ENCODE measurements at places on chromosomes 4 and X.

DNA sequence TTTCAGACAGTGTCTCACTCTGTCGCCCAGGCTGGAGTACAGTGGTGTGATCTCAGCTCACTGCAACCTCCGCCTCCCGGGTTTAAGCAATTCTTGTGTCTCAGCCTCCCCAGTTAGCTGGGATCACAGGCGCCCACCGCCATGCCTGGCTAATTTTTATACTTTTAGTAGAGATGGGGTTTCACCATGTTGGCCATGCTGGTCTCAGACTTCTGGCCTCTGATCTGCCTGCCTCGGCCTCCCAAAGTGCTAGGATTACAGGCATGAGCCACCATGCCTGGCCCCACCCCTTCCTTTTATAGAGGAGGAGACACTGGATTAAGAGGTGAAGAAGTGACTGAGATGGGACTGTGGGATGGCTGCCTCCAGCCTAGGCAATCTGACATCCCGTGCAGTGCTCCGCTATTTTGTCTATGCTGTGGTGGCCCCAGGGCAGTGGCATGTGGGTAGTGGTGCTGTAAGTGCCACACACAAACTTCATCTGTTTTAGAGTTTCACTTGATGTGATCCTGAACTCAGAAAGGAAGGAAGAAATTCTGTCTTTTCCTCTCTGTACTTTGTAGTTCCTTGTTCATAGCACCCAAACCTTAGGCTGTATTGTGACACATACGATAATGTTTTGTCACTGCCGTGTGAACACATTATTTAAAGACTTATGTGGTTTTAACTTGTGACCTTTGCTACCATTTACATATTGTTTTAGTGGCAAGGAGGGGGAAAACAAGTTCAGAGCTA is 48.9 kb downstream of the FNIP2 start:
- no peak for DNase-seq

DNA sequence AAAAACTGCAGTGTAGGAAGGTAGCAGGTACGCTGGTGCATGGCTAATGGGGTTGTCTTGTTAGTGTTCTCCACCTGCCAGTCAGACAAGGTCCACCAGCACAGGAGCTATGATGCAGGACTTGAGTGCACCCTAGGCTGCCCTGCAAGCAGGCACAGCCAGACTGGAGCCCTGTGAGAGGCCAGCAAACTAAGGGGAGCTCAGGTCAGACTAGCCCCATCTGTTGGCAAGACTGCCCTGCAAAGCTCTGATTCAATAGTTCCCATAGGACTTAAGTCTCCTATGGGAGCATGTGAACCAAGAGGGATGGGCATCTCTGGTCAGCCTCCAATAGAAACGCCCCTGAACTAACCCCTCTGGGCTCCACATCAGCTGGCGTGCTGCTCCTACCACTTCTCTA is 1307.3 kb downstream of the C4orf33 start:
- DNase-seq = no peak

GRCh38 chrX:76428243-76429130 is 977 bp downstream of the MAGEE1 start:
- DNase-seq = no peak

- no peak for DNase-seq
These were observed 2.8 kb upstream of the PRDX4 start for GRCh38 chrX:23664496-23664895.

DNA sequence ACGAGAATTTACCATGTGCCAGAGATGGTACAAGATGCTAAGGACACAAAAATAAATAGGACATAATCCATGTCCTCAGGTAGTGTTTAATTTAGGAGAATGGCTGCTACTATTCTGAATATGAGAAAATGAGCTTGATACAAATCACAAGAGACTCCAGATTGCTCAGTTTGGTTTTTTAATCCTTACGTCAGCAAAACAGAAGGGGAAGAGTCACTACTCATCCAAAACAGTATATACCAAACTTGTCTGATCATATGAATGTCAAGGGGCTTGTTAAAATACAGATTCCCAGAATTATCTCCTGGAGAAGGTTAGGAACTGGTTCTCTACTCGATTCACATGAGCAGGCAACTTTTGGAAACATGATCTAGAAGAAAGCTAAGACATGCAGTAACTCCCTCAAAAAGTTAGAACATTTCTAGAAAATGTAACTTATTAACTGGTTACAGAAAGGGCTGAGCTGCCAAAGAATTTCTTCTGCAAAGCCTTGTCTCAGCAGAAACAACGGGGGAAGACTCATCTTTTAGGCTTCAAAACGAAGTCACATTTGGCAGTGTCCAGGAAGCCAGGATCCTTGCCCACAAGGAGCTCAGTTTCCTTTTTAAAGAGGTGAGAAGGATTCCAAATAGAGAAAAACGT is 3.4 kb downstream of the AIFM1 start:
- DNase-seq = no peak

DNA sequence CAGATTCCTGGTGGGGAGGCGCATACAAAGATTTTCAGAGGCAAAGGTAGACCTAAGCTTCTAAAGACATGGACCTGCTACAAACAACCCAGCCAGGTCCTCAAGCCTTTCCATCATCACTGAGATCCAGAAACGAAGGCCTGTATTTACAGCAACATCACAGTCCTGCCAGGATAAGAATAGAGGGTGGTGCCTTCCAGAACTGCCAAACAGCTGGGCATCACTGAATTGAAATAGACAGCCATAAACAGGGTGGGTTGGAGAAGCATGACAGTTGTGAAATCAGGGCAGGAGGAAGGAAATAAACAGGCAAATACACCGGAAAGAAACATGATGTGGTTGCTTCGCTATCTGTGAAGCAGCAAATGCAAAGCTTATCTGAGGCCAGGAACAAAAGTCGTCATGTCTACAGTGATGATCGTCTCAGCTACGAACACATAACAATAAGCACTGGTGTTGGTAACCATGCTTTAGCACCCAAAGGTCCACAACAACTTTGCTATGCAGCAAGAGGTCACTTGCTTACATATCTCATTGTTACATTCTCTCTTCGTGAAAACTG is 6.7 kb upstream of the TMEM154 start:
- DNase-seq = no peak

DNA sequence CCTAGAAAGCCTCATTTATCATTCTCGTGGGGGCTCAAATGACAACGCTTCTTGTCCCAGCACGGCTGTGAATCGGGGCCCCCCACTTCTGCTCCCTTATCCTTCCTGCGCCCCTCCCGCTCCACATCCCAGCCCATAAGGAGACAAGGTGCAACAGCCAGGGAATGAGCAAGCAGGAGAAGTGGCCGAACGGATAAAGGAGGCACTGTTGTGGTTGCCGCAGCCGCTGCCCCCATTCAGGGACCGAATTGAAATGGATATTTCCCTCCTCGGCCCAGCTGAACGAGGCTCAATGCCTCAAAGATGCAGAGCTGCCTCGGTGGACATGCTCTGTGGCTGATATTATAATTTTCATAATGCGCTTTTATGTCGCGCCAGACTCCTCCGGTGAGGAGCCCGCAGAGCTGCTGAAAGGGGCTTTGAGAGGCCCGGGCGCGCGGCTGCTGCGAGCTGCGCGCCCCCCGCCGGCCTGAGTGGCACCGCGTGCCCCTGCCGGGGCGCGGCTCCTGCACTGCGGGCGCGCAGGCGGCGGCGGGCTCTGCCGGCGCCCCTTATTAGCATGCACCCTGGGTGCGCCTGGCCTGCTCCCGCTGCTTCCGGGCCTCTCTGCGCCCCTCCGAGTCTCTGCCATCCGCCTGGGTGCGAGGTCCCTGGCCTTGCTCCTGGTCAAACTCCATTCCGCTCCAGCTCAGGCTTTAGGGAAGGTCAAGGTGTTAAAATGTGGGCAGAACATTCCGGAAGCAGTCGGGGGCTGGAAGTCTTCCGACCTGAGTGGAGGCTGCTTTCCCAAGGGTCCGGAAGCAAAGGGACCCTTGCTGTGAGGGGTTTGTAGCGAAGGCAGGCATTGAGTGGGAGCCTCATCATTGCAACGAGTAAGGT is 68.2 kb upstream of the TMEM33 start:
- no peak for DNase-seq
